ENCODE measurements at places on chromosomes 5 and 9.

- peak; percentile 73 for DNase-seq
These were observed 431.3 kb upstream of the ITGA1 start for GRCh38 chr5:52356311-52356918.

GRCh38 chr5:151686674-151687407 lies at the start of gene SPARC:
Gene SPARC (minus strand): TSS chr5:151686915. CDS start chr5:151676188, 10,727 bp downstream.
- DNase-seq = no peak

GRCh38 chr9:127977884-127978647 lies 2.7 kb downstream of the EEIG1 start:
- no peak for DNase-seq

DNA sequence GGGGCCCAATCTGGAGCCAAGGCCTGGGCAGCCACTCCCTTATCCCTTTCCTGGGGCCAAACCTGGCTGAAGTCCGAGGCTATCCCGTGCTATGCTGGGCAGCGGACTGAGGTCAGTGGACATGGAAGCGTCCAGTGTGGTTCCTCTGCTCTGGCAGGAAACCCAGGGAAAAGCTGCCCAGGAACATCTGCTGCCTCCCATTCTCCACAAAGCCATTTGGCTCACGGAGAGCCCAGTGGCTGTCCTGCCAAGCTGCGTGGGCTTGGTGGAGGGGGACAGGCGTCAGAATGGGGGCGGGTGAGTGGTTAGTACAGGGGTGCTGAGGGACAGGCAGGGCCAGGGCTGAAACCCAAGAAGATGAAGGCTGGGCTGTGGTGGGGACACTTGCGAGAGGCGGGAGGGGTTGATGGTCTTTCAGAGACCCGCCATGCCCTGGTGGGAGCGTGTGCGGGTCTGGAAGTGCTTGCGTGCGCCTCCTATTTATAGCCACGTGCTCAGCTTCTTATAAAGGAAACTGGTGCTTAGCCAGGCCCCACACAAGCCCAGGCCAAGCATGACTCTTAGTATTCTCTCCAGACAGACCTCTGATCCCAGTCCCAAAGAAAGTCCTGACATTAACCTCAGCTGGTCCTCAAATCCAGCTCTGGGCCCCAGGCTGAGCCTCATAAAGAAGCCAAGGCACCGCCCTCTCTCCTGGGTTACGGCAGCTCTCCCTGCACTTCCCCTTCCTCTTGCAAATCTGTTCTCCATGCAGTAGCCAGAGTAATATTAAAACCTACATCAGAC lies 9.4 kb upstream of the SLC6A7 start:
- DNase-seq = no peak

- DNase-seq = no peak
These were observed 292.4 kb downstream of the TRIM32 start for GRCh38 chr9:116979456-116979855.

DNA sequence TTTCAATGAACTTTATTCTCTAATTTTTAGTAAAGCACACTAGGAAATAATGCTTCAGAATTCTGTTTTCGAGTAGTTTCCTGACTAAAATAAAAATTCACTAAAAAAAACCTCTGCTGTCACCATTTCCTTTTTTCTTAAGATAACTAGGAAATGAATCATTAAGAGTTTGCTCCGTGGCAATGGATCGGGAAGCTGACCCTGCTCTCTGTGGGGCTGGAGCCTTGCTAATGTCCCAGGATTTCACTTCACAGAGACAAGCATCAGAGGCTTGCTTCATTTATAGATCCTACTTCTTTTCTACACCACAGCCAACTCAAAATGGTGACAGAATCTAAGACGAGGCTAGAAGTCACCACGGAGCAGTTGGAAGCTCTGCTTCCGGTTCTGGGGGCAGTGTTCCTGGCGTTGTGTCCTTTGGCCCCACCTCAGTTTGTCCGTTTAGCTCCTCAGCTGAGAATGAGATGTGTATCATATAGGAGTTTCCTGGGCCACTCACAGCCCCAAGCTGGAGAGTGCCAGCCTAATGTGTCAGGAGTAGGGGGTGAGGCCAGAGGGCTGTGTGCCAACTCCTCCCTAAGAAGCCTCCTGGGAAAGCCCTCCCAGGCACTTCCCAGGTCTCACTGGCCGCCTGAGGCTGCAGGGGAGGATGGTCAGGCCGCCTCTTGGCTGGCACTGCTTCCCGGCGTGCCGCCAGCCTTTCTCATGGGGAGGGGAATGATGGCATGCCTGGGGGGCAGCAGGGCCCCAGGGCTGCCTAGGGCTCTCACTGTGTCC lies 19.6 kb downstream of the TENT4A start:
- no peak for DNase-seq

DNA sequence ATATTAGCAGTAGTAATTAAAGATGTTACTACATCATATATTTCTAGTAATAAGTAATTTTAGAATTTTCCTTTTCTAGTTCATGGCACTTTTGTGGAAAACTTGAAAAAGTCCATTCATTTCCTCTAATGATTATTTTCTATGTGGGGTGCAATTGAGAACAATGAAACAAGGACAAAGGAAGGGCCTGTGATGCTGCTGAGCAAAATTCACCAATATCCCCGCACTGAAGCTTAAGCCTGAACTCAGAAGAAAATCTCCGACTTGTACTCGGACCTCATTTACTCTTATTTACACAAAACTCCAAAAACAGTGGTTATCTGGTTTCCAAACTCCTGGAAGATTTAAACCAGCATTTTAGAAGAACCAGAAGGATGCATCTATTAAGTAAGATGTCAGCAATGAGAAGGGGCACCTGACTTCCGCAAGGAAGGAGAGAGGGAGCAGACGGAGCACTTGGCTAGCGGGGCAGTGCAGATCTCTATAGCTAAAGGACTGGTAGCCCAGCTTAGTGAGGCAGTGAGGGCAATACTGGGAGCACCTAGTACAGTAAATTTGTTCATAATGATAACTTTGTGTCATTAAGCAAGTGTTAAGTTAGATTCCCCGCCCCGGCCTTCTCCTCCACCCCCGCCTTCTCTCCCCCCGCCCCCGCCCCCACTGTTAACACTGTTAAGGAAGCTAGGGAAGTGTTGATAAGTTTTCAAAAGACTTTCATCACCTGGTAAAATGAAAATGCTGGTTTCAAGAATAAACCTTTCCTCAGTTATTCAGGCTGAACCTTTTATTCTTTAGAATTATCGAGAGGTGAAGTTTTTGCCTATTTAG lies 123.3 kb downstream of the ZSWIM6 start:
- DNase-seq = no peak

DNA sequence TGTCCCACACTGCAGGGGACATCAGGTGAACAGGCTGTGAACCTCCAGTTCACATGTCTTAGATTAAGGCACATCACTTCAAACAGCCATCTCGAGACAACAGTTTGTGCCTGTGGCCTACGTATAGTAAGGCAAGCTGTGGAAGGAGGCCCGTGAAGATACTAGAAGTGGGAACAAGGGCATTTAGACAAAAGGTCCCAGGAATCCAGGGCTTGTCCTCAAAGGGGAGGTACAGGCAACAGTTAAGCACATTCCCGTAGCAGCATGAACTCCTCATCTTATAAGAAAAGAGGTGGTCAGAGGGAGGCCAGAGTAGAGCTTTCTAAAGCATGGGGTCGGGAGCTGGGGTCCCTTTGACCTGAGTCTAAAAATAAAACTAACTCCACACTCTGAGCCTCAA lies 122.5 kb upstream of the TRPM3 start:
- no peak for DNase-seq

GRCh38 chr9:125415583-125416460 lies 154.2 kb downstream of the GAPVD1 start:
- DNase-seq = no peak

DNA sequence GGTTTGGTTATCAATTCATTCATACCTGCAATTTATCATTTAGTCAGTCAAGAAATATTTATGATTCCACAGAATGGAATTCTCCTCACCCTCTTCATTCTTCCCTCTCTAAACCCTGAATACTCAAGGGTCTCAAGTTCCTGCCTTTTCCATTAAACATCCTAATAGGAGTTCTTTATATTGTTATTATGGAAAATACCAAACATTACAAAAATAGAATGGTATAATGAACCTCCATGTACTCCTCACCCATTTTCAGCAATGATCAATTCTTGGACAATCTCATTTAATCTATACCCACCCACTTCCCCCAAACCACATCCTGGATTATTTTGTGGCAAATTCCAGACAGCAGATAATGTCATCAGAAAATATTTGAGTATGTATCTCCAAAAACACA lies 74.5 kb downstream of the ADAMTS12 start:
- no peak for DNase-seq

DNA sequence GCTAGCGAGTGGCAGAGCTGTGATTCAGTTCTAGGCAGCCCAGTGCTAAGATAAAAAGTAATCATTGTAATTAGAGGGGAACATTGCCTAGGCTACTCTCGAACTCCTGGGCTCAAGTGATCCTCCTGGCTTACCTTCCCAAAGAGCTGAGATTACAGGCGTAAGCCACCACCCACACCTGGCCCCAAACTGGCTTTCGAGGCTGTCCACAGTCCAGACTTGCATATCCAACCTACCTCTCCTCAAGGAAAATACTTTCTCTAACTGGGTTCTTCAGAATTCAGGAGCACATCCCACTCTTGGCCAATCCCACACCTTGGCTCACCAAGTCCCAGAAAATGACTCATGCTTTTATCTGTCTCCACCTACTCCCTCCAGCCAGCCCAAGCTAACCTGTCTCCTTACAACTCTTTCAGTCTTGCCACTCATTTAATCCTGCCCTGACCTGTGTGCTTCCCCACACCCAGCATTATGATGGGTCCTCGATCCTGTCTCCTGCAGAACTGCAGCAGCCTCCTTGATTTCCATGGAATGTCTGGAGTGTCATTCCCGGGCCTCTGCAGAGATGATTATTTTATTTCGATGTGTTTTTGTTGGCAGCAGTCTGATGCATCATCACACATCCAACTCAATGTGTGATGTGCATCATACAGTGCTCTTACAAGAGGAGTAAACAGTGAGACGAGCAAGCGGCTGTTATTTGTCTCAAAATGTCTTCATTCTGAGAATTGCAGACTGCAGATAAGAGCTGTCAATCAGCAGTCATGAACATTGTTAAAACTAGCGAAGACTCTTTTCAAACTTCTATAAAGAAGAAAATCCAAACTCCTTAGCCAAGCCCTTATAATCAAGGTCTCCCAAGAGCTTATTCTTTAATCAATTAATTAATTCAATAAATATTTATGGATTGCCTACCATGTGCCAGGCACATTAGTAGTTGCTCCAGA lies 167.3 kb downstream of the SEC61B start:
- DNase-seq = no peak

- DNase-seq = no peak
These were observed 155.9 kb upstream of the SHB start for GRCh38 chr9:38224941-38225340.

DNA sequence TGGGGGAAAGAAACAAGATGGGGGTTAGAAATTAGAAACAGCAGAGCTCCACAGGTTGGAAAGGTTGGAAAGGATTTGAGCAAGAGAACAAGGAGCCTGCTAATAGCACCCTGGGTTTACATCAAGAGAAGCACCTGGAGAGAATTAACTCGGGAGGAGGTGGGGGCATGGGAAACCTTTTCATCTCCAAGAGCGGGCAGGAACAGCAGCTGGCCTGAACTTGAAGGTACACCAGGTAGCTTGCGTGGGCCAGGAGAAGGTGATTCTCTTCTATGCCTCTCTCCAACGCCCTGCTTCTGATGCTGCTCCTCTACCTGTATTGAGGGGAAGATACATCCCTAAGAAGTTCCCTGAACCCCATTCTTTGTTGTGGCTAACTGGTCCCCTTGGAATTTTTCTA lies 37.1 kb upstream of the GLRX start:
- no peak for DNase-seq

DNA sequence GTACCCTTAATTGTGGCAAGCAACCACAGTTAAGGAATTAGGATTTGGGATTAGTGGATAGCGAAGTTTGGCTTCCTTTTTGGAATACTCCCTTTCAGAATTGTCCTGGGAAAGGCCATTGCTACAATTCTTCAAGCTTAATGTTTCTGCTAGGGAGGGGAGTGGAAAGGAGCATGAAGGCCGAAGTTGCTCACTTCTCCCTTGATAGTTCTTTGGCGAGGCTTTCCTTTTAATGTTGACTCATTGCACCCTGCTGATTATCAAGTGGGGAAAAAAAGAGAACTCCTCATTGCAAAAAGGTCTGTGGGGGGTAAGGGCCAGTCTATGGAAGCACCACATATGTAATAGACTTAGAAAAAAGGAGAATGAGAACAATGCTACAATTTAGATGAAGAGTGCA lies 30.7 kb downstream of the GRIN3A start:
- DNase-seq = no peak

GRCh38 chr9:137658781-137659180 lies 40.0 kb downstream of the EHMT1 start:
- DNase-seq = no peak

DNA sequence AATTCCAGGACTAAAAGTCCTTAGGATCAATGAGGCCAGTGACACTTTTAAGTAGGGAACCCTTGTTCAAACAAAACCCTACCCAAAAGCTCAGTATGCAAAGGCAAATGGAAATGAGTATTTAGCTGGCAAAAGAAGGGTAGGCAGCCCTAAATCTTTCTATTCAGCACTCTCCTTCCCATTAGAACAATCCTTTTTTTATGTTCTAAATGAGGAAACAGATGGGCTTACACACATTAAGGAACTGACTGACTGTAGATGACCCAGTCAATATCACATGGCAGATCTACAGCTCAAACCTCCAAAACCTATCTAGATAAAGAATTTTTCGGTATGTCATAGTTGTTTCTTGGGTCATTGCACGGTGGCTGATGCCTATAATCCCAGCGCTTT lies 7.2 kb downstream of the CSNK1A1 start:
- DNase-seq = no peak

DNA sequence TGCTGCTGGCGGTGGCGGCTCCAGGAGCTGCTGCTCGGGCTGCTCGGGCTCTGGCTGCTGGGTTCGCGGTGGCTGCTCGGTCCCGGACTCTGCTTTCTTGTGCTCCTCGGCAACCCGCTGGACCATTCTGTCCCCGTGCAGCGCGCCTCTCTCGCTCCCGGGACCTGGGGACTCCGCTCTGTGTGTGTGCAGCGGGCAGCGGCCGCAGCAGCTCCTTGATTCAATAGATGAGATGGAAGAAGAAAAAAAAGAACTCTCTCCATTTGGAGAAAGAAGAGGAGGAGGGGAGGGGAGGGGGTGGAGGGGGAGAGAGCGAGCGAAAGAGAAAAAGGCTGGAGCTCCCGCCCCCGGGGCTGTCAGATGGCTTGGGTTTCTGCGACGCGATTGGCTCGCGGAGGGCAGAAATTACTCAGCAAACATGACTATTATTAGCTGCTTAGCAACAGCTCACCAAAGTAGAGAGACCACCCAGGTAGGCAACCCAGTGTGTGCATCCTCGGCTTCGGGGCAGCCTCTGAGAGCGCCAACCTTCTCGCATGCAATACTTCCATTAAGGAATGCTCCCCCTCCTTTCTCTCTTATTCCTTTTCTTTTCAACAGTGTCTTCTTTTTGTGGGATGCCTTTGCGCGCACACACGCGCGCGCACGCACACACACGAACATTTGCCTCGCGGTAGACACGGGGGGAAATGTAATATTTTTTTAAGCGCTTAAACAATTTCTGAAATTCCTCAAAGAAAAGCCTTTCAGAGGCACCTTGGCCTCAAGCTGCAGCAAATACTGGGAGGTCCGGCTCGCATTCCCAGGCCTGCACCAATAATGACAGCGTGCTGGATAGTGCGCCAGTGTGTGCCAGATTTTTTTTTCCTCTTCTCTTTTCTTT lies 7.6 kb downstream of the PTCH1 start:
- DNase-seq = peak; percentile 97

GRCh38 chr5:759111-759751 lies 25.3 kb downstream of the ZDHHC11B start:
- DNase-seq = peak; percentile 0

GRCh38 chr9:69483886-69484422 lies 158.9 kb downstream of the ENTREP1 start:
- no peak for DNase-seq

- DNase-seq = no peak
These were observed 120.2 kb upstream of the CCDC152 start for GRCh38 chr5:42636425-42636824.
